ENCODE measurements at places on chromosomes 16 and 17.
A peak's percentile ranks its signal among the peaks of the same experiment; 100 is the strongest.

GRCh38 chr17:28478712-28479615, 5.5 kb downstream of the SLC13A2 start:
- no peak for DNase-seq

GRCh38 chr17:61678339-61678738, 87.3 kb upstream of the NACA2 start:
- DNase-seq: no peak

GRCh38 chr16:5560084-5560483, 462.5 kb upstream of the EEF2KMT start:
- DNase-seq: no peak

GRCh38 chr16:49548325-49548970, 174.8 kb downstream of the C16orf78 start:
- DNase-seq: no peak

- DNase-seq: no peak
These were observed 1.6 kb downstream of the HIC1 start for GRCh38 chr17:2056206-2057174.

DNA sequence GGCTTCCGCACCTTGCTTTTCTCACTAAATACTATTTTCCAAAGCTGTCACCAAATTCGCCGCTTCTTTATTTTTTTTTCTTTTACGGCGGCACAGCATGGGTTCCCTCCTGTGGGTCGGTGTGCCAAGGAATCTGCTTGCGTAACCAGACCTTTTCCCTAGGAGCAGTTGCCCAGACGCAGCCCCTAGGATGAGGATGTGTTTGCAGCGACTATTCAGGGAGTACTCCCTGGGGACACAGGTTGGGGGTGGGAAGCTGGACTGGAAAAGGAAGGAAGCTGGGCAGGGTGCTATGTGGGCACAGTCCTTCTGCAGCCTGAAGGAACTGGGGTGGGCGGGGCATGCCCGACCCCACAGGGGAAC, 49.0 kb upstream of the ZCCHC14 start:
- no peak for DNase-seq

DNA sequence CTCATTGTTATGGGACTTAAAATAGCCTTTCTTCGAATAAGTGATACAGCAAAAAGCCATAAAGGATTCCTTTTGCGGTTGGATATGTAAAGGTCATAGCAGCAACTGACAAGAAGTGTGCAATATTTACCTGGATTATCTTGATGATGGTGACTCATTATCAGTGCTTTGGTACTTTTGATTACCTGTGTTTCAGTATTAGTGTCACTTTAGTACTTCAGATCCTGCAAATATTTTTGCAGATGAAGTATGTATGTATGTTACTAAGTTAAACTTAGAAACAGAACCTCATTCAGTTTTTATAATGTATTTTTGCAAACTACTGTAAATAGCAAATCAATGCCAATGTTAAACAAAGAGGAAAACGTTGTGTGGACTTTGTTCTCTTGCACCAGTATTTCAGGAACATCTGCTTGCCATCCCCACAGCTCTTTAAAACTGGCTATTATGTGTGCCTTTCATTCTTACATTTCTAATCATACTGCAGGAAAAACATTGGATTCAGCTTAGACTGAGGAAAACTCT, 10.5 kb downstream of the CNEP1R1 start:
- DNase-seq: no peak

DNA sequence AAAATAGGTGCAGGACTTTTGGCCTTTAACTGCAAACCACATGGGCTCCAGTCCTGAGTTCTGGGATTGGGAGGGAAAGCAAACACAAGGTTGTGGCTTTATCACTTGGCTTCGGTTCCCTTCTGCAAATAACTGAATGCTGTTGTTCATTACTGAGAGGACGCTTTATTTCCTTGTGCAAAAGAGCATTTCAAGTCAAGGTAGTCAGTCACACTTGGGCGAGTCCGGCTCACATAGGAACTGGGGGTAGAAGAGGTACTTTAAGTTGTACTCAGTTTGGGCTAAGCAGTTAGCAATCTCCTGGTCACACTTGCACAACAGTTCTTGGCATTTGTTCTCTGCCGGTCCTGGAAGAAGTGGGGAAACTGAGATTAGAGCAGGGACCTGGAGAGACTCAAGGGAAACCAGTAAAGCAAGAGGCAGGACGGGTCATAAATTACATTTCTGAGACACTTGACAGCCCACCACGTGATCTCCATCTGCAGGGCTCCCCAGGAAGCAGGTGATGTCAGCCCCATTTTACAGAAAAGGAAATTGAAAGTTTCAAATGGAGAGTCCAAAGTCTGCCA, 21.6 kb downstream of the PLA2G10 start:
- no peak for DNase-seq

GRCh38 chr17:55348749-55349354, 72.8 kb downstream of the MMD start:
- peak; percentile 35 for DNase-seq

- DNase-seq: peak; percentile 74
These were observed 20.9 kb upstream of the KRT19 start for GRCh38 chr17:41548844-41549595.

GRCh38 chr16:69917739-69918138, 33.4 kb upstream of the CLEC18A start:
- no peak for DNase-seq

DNA sequence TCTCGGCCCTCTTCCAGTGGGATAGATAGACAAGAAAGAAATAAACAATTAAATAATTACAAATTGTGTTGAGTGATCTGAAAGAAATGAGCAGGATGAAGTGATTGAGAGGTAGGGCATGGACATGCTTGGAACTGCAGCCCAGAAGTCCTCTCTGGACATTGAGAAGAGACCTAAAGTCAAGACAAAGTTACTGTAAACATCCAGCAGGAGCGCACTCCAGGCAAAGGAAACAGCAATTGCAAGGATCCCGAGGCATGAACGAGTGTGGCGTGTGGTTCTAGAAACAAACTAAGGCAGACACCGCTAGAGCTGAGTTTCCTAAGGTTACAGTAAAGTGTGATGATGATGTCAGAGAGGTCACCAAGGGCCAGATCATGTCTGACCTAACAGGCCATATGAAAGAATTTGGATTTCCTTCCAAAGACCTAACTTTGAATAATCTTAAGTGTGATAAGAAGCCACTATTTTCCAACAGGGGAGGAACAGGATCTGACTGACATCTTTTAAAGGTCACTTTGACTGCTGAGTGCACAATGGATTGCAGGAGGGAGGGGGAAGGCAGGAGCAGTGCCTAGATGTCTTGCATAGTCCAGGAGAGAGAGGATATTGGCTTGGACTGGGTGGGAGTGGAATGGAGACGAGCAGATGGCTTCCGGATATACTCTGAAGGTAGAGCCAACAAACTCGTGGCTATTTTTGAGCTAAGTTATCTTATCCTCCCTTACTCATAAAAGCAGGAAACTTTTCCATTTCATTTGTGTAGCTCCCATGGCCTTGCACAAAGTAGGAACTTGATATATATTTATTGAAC, 19.0 kb downstream of the ABCC12 start:
- DNase-seq: no peak

DNA sequence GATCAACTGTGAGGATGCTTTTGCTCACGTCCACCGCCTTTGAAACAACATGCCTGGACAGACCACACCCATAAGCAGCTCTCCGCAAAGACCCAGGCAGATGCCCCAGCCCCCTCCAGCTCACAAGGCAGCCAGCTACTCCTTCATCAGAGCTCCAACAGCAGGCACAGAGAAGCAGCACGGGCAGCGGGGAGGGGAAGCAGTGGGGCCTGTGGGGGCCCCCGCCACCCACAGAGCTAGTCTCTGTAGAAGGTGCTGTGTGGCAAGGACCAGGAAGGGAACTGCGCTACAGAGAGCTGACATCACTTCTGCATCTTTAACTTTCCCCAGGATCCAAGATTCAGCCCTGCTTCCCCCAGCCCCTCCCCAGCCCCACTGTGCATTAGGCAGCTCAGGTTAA, 10.0 kb upstream of the SCNN1G start:
- DNase-seq: no peak

- no peak for DNase-seq
These were observed 77.7 kb downstream of the XYLT1 start for GRCh38 chr16:17392857-17393692.

DNA sequence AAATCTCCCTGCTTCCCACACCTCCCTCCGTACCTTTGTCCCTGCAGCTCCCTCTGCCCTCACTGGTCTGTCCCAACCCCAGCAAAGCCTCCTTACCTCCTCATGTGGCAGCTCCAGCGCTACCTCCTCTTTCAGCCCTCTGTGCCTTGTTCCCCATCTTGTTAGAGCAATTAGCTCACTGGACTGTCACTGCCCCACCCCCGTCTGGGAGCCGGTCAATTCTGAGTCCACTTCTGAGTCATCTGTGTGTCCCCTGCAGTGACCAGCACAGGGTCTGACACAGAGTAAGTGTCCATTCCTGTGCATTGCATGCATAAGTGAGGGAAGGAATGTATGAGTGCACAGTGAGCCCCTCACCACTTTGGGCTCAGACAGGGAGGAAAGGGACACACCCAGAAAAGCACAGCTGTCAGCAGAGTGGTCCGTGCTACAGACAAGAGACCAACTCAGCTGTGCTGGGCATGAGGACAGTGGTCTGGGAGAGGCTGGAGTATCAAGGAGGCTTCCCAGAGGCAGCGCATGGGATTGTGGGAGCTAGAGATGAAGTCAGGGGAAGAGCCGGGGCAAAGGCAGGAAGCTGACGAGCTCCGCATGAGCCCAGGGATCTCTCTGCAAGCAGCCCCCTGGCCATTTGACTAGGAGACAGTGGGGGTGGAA, 45.9 kb downstream of the PITPNM3 start:
- DNase-seq: no peak

DNA sequence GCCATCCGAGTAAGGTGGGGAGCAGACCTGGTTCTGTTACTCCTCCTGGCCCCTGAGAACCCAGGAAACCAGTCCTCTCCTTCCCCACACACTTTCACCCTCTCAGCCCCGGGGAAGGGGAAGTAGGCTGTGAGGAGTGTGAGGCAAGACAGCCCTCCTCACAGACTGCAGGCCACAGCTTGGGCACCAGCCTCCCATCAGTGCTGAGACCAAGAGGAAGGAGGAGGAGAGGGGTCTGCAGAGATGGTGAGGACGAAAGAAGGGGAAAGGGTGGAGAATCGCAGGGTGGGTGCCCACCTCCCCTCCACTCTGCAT, 7.0 kb downstream of the G6PC3 start:
- no peak for DNase-seq

DNA sequence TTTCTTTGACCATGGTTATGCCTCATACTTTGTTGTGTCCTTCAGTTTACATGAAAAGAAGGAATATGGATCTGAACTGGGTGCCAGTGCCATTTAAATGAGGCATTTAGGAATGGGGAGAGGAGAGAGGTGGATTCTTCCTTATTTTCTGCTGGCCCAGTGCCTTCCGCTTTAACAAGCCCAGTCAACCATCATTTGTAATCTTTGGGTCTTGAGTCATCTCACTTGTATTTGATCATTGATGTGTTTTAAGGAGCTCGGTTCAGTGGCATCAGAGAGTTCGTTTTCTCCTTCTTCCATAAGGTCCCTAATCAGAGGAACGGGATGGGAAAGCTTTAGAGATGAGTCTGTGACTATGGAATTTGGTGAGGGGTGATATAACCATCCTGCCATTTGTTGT, 334.9 kb downstream of the WWOX start:
- DNase-seq: no peak

GRCh38 chr17:43717913-43718312, 40.7 kb downstream of the SOST start:
- DNase-seq: no peak

DNA sequence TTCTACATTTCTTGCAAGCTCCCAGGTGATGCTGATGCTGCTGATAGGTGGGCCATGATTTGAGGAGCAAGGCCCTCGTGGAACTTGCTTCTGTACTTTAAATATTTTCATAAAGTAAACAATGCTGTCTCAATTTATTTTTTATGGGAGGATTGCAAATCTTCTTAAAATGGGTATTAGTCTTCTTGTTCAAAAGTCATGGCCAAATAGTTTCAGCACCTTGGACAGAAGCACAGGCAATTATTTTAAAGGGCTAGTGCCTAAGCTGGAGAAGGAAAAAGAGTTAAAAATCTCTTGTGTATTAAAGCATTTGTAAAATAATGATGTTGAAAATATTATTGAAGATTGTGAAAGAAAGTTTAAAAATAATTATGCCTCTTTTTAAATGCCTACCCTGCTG, 50.5 kb downstream of the GPR139 start:
- no peak for DNase-seq

GRCh38 chr16:82761858-82762257, 135.1 kb downstream of the CDH13 start:
- peak; percentile 7 for DNase-seq

DNA sequence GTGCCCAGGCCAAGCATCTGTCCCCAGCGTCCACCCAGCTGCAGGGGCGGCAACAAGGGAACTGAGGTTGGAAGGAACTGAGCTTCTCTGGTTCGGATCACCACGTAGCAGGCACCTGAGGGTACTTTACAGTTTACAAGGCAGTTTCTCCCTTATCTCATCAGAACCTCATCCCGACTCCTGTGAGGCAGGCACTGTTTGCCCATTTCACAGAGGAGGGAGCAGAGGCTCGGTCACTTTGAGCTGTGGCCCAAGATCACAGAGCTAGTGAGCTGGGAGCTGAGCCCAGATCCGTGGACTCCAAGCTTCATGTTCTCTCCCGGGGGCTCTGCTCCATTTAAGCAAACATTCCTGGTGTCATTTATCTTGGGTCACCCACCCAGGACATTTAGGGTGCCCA, 15.1 kb downstream of the UBALD1 start:
- no peak for DNase-seq

- DNase-seq: peak; percentile 73
These were observed 73.3 kb downstream of the N4BP1 start for GRCh38 chr16:48536614-48537200.

DNA sequence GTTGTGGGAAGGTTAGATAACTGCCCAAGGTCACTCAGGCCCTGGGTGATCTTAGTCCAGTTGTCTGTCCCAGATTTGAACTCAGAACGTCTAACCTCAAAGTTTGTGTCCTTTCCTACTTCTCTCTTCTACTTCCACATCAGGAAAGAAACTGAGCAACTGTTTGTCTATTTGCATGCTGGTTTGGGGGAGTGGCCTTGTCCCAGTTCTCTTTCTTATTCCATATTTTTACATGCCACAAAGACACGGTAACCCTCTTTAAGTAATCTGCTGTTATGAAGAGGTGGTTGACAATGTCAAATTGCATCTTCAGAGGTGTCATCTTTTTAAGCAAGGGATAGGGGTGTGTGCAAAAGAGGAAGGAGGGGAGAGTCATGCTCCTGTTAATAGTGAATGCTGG, 432.5 kb downstream of the HS3ST3B1 start:
- no peak for DNase-seq

- no peak for DNase-seq
These were observed 6.2 kb downstream of the PIRT start for GRCh38 chr17:10831696-10832095.

- DNase-seq: no peak
These were observed 8.6 kb upstream of the MRC2 start for GRCh38 chr17:62618647-62619416.

DNA sequence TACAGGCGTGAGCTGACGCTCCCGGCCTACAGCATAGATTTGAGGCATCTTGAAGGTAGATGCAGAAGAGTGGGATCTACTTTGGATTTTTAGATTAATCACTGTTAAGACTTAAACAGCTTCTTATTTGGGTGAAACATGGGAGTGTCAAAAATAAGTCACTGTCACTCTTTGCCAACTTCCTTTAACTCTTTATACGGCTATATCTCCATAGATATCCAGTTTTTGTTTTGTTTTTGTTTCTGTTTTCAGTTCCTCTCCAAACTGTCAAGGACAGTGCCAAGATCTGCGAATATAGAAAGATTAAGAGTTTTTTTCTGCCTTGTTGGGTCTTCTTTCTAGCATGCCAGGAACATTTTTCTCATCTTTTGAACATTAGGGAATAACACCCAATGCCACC, 706.1 kb downstream of the WWOX start:
- DNase-seq: no peak

GRCh38 chr17:36705874-36706731, 104.7 kb downstream of the MRM1 start:
- DNase-seq: no peak

- no peak for DNase-seq
These were observed 78.4 kb downstream of the CNGB1 start for GRCh38 chr16:57892447-57893096.

Measured in KG1 (cell line).